AG08395 (cell line): ENCODE measurements at places on chromosomes 1 and 21.

DNA sequence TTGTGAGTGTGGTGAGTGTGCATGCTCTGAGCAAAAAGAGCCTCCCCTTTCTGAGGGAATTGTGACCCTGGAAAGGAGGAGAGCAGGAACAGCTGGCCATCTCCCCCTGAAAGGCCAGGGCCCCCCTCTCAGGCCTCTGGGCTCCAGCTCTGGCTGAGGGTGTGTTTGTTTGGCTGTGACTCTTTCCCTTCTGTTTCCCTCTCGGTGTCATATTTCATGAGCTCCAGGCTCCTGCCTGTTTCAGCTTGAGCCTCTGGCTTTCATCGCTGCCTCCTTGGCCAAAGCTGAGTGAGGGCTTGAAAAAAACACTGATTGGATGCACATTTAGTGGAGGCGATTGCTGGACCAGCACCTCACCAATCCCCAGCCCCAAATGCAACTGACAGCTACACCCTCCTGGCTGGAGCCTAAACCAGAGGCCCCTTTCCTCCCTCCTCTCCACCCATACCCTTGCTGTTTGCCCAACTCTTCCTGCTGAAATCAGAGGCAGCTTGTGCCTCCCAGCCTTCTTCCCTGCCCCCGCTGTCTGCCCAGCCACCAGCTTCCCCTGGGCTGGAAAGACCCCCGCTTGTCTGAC is 64.1 kb downstream of the DDR2 start:
- DNase-seq, result peak; percentile 79

DNA sequence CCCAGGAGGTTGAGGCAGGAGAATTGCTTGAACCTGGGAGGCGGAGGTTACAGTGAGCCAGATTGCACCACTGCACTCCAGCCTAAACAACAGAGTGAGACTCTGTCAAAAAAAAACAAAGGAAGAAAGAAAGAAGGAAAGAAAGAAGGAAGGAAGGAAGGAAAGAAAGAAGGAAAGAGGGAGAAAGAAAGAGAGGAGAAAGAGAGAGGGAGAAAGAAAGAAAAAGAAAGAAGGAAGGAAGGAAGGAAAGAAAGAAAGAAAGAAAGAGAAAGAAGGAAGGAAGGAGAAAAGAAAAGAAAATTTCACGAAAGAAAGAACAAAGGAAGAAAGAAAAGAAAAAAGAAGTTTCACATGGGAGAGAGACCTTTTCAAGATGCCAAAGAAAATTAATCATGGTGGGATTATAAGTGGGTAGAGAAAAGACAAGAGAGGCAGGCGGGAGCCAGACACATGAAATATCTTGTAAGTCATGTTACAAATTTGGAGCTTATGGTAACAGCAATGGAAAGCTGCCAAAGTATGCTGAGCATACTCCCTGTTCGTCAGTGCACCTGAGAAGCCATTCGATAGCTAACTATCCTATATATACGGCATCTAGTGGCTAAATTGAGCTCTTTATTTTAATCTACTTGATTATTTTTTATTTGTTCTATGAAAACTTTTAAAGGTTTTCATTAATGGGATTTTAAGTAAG is 41.3 kb upstream of the TNFSF4 start:
- DNase-seq, result no peak

GRCh38 chr1:91806181-91806768 is 79.7 kb downstream of the TGFBR3 start:
- no peak for DNase-seq

GRCh38 chr1:48498096-48498791 is 26.2 kb upstream of the SPATA6 start:
- peak; percentile 75 for DNase-seq

DNA sequence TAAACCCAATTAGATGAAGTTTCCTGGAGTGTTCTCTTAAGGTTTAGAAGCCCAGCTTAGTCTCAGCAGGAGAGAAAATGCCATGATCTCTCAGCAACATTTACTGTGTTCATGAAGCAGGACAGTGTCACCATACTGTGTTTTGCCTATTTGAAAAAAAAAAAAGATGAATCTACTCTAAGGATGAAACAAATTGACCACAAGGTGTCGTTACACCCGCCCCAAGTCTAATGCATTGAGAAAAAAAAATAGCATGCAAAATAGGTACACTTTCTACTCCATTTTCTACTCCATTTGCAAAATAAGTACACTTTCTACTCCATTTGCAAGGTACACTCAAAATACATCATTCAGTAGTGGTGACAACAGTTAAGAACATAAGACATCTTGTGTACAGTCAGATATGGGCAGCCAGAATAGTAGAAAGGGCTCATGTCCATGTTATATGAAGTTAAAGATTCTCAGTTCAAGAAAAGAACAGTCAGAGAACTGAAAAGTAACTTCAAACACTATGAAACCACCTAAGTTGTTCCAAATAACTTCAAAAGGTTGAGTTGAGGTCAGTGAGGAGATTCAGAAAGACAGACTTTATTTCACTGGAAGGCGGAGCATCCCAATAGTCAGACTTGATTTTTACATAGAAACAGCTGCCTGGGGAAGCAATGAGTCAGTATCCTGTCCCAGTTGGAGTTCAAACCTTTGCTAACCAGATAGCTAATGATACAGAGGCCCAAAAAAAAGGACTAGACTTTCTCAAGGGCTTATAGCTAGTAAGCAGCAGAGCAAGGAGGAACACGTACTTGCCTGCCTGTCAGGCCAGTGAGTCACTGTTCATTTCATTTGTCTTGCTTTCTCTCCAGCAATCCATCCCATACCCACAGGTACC is 13.3 kb downstream of the PLPPR5 start:
- peak; percentile 49 for DNase-seq

GRCh38 chr1:5311634-5312292 is 657.4 kb downstream of the AJAP1 start:
- DNase-seq, result no peak
